ENCODE measurements at places on chromosomes 1 and 21.

DNA sequence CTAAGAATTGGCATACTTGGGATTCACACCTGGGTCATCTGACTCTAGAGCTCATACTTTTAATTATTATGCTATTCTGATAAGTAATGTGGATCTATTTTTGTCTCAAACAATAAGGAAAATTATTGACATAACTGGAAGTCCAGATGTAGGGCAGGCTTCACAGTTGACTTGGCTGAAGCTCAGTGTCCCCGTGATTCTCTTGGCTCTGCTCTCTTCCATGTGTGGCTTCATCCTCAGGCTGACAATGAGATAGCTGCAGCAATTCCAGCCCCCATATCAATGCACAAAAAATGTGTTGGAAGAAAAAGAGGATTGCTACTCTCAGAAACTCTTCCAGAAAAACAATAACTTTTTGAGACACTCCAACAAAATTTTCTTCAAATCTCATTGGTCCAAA, 23.8 kb downstream of the HSD11B1 start:
- no peak for DNase-seq

- DNase-seq, result no peak
These were observed 45.5 kb downstream of the TRABD2B start for GRCh38 chr1:47951545-47952235.

GRCh38 chr1:203424285-203424684, 51.3 kb upstream of the PRELP start:
- no peak for DNase-seq

DNA sequence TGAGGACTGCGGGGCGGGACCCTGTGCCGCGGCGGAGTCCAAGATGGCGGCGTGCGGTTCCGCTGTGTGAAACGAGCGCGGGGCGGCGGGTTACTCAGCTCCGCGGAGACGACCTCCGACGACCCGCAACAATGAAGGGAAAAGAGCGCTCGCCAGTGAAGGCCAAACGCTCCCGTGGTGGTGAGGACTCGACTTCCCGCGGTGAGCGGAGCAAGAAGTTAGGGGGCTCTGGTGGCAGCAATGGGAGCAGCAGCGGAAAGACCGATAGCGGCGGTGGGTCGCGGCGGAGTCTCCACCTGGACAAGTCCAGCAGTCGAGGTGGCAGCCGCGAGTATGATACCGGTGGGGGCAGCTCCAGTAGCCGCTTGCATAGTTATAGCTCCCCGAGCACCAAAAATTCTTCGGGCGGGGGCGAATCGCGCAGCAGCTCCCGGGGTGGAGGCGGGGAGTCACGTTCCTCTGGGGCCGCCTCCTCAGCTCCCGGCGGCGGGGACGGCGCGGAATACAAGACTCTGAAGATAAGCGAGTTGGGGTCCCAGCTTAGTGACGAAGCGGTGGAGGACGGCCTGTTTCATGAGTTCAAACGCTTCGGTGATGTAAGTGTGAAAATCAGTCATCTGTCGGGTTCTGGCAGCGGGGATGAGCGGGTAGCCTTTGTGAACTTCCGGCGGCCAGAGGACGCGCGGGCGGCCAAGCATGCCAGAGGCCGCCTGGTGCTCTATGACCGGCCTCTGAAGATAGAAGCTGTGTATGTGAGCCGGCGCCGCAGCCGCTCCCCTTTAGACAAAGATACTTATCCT, 430 bp downstream of the RBM15 start:
- no peak for DNase-seq

DNA sequence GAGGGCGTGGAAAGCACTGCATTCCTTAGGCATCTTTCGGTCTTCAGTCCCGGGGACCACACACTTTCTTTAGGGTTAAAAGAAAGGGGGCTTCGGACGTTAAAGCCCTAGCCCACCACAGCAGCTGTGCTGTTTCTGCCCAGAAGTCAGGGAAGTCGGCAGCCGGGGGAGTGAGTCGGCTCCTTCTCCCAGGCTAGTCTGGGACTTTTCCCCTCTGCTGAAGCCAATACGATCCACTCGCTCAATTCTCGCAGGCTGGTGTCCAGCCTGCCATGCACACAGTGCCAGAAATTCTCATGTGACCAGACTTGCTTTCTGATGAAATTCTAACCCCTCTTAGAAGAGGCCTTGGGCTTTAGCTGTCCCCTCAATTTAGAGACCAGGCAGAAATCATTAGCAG, 67.7 kb downstream of the BCAR3 start:
- DNase-seq, result no peak

GRCh38 chr1:173823781-173824314, 625 bp upstream of the DARS2 start:
- no peak for DNase-seq

- no peak for DNase-seq
These were observed 8.7 kb upstream of the KCNK1 start for GRCh38 chr1:233605205-233605604.

- DNase-seq, result no peak
These were observed 282.8 kb upstream of the PKN2 start for GRCh38 chr1:88401313-88401712.

GRCh38 chr1:232260861-232261260, 369.1 kb downstream of the SIPA1L2 start:
- no peak for DNase-seq

DNA sequence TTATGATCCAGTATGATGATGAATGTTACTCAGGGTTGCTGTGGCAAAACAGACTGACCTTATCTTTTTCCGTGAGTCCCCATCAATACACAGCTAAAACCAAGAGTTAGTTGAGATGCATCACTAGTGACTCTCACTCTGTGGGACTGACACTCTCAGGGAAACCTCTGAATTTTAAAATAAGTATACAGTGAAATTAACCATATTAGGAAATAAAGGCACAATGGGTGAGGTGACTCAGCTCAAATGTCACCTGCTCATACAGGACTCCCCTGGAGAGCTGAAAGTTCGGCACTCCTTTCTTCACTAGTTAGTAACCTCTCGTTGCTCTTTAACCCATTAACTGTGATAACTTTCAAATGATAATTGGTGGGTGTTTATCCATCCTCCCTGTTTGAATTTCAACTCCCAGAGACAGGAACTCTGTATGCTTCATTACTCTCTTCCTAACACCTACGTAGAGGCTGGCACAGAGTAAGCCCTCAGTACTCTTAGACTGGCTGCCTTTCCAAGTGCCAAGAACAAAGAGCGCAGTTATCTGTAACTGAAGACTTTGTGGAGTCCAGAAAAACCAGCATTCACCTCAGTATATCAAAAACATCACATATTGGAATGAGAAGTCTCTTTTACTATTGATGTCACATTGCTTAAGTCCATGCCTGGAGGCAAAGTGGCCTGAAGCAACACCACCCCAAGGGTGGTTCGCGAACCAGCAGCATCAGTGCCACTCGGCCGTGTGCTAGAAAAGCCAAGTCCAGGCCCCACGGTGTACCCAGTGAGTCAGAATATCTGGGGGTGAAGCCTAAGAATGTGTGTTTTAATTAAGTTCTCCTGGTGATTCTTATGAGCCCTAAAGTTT, 91.1 kb downstream of the NIBAN1 start:
- DNase-seq, result no peak

GRCh38 chr1:220982686-220983085, 103.4 kb downstream of the HLX start:
- no peak for DNase-seq

- DNase-seq, result no peak
These were observed 1.1 kb downstream of the SERBP1 start for GRCh38 chr1:67429011-67429527.

DNA sequence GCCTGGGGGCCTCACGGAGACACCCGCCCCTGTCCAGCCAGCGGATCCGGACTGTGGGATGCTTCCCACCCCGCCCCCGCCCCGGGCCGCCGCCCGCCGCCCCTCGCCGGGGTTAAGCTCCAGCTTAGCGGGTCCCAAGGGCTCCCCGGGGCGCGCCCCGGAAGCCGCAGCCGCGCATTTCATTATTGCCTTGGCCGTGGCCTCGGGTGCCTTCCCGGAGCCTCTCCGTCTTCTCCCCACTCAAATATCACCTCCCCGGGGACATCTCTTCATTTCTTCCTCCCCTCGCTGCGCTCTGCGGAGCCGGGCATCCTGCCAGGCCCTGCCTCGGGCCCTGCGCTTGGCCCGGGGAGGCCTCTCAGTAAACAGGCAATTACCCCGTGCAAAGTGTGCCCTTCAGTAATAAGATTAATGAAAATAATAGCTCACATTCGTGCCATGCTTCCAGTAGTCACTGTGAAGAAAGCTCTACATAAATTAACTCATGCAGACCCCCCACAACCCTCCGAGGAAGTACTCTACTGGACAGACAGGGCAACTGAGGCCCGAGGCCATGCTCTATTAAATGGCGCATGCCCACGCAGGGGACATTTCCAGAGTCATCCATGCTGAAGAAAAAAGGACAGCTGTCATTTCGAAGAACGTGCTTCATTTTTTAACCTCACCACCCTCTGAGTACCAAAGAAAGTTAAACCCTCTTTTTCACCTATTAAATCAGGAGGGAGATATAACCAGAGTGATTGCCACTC, 49.9 kb upstream of the LAPTM5 start:
- DNase-seq, result no peak

DNA sequence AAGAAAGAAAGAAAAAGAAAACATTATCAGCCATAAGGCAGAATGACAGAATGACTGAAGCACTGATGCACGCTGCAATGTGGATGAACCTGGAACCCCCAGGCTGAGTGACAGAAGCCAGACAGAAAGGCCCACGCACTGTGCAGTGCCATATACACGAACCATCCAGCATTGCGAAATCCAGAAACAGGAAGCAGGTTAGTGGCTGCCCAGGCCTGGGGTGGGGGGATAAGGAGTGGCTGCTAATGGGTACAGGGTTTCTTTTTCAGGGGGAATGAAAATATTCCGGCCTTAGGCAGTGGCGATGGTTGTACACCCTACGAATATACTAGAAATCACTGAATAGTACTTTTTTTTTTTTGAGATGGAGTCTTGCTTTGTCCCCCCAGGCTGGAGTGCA, 57.0 kb downstream of the CHD5 start:
- no peak for DNase-seq

- no peak for DNase-seq
These were observed at the start of gene PLXNA2 for GRCh38 chr1:208243967-208244916. Gene PLXNA2 (minus strand): TSS chr1:208244384. CDS start chr1:208217922, 26,462 bp downstream.

DNA sequence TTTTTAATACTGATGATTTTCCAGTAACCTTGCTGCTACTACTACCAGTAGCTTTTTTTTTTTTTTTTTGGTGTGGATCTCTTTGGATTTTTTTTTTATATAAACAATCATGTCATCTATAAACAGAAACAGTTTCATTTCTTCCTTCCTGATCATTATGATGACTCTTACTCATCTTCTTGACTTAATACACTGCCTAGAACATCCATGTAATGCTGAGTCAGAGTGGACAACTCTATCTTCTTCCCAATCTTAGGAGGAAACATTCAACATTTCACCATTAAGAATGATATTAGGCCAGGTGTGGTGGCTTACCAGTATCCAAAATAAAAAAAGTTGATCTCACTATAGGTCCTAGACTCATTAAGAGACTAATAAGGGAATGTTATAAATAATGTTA, 69.1 kb downstream of the RUSC1 start:
- no peak for DNase-seq

- no peak for DNase-seq
These were observed 5.7 kb upstream of the ZDHHC18 start for GRCh38 chr1:26820784-26821269.

- DNase-seq, result no peak
These were observed 6.4 kb upstream of the CGN start for GRCh38 chr1:151504759-151505158.

- DNase-seq, result no peak
These were observed 953 bp upstream of the NDUFS2 start for GRCh38 chr1:161200992-161201835.

DNA sequence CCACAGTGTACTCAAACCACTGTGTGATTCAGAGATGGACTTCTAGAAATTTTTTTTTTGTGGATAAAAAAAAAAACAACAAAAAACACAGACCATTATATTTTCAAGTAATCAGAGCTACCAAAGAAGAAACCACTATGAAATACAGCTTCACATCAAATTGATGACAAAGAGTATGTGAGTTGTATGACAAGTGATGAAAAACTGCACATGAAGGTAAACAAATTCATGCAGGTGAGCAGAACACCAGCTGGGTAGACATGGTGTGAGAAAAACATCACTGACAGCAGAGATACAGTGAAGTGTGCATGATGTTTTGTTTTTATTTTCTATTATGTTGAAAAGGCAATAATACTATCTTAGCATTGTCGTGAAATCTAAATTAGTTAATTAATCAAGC, 8.0 kb upstream of the PTPRC start:
- DNase-seq, result no peak

Measured in activated CD8-positive, alpha-beta memory T cell treated with anti-CD3 and anti-CD28 coated beads for 48 hours (primary cell).